Stimulated activated CD8-positive, alpha-beta memory T cell treated with anti-CD3 and anti-CD28 coated beads, Interleukin-4, amount 100 ng/mL, for 4 hours (primary cell): ENCODE measurements at places on chromosomes 6 and 20.

DNA sequence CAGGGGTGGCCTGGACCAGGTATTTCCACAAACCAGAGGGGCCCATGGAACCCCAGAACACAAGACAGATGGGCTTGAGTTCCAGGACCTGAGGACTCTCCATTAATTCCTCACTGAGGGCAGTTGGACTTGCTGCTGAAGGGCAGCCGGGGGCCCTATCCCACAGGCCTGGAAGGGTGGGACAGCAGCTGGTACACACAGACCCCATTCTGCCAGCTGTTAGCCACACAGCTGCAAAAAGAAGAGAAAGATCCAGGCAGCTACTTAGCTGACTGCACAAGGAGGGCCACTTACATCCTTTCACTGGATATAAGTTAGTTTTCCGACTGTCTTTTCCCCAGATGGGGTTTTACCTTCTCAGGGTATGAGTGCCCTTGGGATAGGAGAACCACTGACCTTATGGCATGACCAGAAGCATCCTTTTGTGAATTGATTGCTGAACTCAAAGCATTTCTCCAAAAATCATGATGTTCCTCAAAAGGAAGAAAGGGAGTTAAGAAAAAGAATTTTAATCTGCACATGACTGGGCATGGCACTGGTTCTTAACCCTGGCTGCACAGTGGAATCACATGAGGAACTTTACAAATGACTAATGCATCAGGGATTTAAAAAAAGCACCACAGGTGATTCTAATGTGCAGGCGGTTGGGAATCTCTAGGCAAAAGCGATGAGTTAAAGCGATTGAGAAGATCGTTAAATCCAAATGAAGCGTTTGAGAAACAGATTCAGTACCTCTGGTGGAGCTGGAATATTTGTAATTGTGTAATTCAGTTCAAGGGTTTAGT is 199.4 kb downstream of the TFAP2A start:
- DNase-seq = no peak

- DNase-seq = no peak
Measured at GRCh38 chr6:160391419-160392116, 43.4 kb downstream of the SLC22A3 start.

DNA sequence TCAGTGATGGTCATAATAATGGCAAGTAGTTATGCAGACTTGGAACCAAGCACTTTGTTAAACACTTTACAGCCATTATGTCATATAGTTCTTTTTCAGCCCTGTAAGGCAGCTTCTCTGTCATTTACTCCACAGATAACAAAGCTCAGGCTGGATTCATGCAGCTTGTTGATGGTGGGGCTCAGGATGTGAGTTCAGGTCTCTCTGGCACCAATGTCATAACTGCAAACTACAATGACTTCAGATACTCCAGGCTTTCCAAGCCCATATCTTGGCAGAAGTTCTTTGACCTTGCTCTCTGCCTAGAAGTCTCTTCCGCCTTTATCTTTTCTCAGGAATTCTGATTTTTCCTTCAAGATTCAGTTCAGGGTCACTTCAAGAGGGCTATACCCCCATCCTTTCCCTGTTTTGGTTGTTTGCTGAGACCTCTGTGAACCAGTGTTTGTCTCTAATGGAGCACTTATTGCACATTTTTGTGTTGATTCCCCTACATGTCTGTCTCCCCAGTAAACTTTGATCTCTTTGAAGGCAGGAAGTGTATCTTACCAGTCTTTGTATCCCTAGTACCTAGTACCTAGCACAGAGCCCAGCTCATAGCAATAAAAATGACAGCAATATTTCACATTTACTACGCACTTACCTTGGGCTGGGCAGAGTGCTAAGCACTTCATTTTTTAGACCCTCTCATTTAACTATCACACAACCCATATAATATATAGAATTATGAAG is 19.7 kb upstream of the EFHC1 start:
- no peak for DNase-seq

DNA sequence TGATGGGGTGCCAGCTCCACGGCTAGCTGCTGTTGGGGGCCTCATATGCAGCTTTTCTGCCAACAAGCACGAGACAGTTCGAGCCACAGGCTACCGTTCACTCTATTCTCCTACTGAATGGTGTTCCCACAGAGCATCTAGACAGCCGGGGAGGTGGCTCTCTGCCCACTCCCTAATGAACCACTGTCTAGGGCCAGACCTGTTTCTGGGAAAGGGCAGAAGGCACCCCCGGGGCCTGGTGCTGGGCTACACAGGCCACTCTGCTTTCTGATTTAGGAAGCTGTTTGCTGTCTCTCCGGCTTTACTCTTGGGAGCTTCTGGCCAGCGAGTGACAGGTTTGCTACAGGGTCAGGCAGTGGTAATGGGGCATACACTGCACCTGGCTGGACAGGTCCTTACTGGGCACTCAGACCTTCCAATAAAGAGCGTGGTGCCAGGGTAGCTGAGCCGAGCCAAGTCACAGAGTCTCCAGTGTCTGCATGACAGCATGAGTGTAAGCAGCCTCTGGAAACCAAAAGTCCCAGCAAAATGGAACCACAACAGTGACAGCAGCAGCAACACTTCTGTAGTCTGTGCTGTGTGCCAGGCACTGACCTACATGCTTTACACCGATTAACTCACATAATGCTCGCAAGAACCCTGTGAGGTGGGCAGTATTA is 8.4 kb downstream of the CCDC167 start:
- DNase-seq = no peak

DNA sequence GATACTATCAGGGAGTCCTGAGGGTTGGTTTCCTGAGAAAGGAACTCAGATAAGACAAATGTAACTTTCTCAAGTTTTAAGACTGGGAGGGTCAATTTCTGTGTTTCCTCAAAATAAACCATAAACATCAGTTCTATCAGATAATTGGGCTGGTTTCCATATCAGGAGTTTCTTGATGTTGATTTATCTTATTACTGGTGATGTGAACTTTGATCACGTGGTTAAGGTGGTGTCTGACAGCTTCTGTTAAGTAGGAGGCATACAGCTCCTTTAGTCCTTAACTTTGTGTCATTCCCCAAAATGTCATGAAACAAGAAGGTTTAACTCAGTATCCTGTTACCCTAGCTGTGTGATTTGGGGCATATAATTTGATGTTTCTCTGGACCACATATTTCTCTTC is 145.2 kb downstream of the ZNF217 start:
- no peak for DNase-seq

DNA sequence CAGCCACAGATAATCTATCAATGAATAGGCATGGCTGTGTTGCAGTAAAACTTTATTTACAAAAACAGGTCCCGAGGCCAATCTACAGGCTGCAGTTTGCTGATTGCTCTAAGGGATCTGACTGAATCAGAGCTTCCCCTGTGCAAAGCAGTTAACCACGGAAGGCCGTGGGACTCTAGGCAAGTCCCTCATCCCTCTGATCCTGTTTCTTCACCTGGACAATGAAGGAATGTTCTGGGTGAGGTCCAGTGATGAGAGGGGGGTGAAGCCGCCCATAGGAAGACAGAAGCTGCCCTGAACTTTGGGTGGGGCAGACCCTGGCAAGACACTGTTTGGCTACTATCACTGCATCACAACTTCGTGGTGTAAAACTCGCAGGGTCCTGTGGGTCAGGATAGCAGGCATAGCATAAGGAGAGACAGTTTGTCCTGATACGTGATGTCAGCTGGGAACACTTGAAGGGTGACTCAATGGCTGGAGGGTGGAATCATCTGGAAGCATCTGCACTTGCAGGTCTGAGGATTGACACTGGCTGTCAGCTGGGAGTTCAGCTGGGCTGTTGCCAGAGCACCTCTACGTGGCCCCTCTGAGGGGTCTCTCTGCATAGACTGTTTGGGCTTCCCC is 33.3 kb upstream of the TGM2 start:
- no peak for DNase-seq

DNA sequence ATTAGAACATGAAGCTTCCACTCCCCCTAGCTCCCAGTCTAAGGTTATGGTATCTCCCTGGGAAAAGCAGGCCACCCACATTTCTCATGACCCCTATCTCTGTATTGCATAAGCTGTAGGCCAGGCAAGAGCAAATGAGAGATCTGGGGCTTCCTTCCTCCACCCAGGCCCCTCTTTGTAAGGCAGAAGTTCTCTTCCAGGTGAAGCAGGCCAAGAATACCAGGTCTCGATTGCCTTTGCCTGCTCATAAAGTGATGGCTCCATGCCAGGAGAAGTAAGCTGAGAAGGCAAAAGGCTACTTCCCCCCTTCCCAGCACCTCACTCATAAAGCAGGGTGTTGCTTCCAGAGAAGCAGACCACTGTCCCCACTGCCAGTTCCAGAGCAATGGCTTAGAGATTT is 144.1 kb upstream of the KCNK16 start:
- no peak for DNase-seq

- no peak for DNase-seq
Measured at GRCh38 chr20:36501367-36502006, 39.8 kb upstream of the MYL9 start.

DNA sequence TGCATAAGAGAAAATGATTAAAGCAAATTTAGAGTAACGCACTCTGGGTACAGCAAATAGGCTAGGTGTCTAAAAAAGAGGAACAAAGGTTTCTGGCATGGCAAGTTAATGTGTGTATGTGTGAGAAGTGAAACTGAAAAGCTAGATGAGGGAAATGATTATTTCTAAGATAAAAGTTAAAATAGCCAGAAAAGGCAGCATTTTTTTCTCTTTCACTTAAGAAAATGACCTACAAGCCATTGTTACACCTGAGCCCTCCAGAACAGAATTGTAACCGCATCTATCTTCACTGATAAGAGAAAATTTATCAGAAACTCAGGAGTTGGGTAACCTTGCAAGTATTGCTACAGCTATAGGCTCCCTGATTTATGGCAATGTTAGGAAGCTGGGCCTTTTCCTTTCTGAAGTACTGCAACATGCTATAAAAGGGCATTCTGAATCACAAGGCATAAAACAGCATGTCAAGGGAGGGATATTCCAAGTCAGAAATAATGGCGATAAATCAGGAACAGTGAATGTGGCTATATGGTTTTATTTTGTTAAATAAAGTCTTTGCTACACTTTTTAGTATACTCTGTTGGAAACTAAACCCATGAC is 395.3 kb downstream of the TBC1D32 start:
- no peak for DNase-seq

- peak; percentile 7 for DNase-seq
Measured at GRCh38 chr6:158232316-158233213, 64.4 kb downstream of the GTF2H5 start.

DNA sequence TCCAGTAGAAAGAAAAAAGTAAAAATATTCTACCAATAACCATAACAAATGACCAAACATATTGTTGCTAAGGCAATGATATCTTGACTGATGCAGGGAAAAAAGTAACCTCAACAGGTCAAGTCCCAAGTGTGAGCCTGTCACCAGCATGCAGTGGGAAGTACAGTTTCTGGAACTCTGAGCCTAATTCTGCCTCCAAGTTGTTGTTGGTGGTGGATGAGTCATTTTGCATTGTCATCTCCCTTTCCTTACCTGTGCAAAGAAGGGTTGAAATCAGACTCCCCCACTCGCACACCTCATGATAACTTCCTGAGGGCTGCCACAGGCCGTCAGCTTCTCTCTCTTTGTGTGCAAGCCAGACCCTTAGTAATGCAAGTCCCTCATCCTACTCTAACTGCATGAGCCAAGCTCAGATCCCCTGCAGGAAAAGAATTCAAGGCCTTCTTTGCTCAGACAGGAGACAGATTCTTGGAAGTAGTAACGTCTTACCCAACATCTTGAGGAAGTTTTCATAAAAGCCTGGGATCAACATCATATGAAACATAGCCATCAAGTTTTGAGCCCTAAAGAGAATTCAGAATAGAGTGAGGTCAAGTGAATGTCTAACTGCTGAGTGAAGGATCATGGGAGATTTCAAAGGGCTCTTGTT is 207.6 kb upstream of the FOXA2 start:
- no peak for DNase-seq

GRCh38 chr6:19789100-19789803 is 47.9 kb upstream of the ID4 start:
- no peak for DNase-seq

DNA sequence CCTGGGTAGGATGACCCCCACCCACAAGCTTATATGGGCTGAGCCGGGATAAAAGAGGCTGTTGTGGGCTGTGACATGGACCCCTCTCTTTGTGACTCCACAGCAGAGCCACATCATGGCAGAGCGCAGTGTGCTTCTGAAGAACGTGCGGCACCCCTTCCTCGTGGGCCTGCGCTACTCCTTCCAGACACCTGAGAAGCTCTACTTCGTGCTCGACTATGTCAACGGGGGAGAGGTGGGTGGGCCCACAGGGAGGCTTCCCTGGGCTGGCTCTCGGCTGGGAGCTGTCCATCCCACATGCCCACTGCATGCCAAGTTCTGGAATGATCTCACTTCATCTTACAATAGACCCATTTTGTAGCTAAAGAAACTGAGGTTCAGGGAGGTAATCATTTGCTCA is 10.5 kb downstream of the SGK2 start:
- DNase-seq = no peak

- DNase-seq = no peak
Measured at GRCh38 chr6:108968325-108969316, 120.4 kb downstream of the ARMC2 start.

DNA sequence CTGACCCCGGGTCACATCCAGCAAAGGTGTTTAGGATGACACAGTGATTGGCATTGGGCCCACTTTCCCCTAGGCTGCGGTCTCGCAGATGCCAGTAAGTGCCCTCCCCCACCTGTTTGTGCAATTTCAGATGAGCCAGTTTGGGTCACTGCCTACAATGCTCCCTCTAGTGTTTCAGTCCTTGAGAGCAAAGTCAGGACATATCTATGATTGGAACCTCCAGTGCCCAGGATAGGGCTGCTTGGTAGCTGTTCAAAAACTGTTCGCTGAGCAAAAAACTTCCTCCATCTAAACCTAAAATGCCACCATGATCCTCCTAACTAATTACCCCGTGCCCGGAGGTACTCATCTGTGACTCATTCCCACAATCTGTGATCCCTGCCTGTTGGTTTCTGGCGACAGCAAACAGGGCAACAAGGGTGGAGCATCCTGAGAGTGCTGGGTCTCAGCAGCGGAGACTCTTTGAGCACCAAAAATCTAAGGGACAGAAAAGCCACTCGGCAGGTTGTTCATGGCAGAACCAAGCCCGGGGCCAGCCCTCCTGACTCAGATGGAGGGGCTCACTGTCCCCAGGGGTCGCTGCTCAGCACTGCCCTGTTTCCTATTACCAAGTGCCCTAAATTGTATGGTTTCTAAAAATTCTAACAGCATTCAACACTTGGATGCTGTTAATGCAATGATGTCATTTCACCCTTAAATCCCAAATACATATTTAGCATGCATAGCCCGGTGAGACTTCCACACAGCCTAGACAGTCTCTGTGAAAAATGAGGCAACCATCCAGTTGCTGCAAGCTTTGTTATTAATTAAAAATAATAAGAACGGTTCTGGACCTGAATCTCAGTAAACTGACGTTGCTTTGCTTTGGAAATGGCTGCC is 5.0 kb downstream of the VSX1 start:
- no peak for DNase-seq

- DNase-seq = no peak
Measured at GRCh38 chr6:93047033-93047432, 372.3 kb downstream of the EPHA7 start.
